Heart left ventricle (tissue), 16 donors: ENCODE measurements at places on chromosomes 2 and 18. TPM values are rescaled to one million over a fixed set of nuclear protein-coding genes. Genes with fewer than 3 reads are reported as not detected.

DNA sequence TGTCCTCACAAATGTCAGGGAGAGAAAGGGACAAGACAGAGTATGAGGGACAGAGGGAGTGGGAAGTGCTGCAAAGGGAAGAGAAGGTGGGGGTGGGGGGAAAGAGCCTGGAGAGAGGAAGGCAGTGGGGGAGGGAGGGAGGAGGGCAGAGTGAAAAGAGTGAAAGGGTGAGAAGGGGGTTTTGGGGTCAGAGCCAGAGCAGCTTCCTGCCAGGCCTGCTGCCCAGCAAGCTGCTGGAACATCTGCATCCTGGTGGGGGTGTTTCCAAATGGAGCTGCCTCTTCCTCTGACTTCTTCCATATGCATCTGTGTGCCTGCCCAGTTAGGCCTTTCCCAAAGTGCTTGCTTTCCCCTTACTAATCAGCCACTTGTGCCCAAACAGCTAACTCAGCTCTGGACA is 94.3 kb upstream of the CELF4 start:
- no peak for DNase-seq

DNA sequence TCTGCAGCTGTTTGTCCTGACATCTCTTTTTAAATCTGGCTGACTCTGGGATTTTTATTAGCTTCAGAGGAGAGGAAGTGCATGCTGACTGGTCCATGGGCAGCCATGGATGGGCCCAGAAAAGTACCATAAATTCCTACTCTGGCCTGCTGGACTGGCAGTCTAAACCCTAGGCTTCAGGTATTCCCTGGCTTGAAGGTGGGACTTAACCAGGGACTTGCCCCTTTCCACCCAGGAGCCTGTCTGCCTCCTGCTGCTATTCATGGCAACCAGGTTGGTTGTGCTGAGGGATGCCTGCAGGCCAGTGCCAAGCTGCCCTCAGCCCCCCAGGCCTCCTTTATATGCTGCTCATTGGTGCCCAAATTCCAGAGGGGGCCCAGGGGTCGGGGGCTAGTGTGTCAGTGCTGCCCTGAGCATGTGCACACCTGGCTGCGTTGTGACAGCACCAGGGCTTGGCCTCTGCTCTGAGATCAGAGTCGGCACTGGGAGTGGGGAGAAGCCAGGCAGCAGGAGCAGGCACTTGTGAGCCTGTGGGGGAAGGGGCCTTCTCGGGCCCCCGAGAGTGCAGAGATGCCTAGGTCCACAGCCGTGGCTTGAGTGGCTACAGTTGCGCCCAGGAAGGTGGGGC is 195.7 kb upstream of the TFPI start:
- DNase-seq = no peak

GRCh38 chr2:6623746-6624145 is 242.0 kb downstream of the CMPK2 start:
- DNase-seq = no peak

DNA sequence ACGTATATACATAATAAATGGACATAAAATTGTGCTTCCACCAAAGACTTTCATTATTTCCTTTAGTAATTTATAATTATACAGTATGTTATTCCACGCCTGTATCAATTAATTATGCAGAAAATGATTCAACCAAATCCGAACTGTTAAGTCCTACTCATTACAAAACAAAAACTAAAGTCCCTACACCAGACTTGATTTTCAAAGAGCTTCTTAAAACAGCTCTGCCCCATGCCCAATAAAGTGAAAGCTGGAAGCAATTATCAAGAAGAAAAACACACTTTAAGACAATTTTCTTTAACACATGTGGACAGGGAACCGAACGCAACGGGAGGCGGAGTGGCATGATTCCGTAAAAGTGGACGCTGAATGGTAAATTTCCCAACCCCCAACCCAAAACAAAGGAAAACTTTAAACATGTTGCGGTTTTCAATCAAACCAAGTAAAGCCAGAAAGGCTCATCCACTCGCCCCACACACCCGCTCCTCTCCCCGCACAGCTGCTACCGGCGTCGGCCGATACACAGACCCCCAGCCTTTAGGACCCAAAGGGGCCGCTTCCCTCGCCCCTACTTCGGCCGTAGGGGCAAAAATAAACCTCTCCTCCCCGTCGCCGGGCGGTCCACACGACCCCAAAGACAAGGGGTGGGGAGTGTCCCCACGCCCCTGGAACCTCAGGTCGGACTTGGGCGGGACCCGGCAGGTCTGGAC is 705 bp downstream of the YES1 start:
- no peak for DNase-seq

GRCh38 chr2:212228743-212229171 is 309.8 kb downstream of the ERBB4 start:
- DNase-seq = no peak

Gene GCFC2
- total RNA-seq = 9.9 TPM
